ENCODE measurements at places on chromosomes 6 and 20.

- no peak for DNase-seq
Measured at GRCh38 chr6:25717866-25718740, 36.4 kb upstream of the SLC17A4 start.

GRCh38 chr6:7247828-7248227 is 65.2 kb downstream of the SSR1 start:
- no peak for DNase-seq

DNA sequence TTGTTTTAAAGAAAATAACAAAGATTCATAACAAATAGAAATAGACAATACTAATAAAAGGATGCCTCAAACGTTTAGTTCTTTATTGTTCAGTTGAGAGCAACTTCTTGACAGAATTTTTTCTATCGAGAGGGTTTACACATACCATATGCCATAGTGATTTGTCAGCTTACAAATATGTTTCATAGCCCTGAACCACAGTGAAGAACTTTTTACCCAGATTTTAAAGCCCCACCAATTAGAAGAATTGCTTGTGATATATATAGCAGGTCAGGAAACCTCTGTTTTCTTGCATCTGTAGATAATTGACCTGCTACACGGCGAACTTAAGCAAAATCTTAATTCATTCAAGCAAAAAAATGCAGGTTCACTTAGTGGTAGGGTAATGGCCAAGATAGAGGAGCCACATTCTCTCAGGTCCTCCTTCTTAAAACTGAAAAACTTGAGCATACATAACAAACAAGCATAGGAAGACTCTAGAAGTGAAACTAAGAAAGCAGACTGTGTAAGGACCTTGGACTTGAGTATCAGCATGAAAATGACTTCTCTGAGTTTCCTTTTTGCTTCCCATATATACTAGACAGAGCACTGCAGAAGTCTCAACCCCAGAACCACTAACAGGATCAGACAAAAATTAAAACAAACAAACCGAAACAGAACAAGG is 39.5 kb downstream of the CRISP1 start:
- DNase-seq: no peak

GRCh38 chr6:43378631-43379030 is 9.2 kb upstream of the ZNF318 start:
- no peak for DNase-seq

All from stimulated activated CD4-positive, alpha-beta T cell treated with anti-CD3 and anti-CD28 coated beads, Interleukin-15, amount 100 ng/mL, for 48 hours (primary cell).